ENCODE measurements at places on chromosomes 1 and 21. TPM values are rescaled to one million over a fixed set of nuclear protein-coding genes. Genes with fewer than 3 reads are reported as not detected.

DNA sequence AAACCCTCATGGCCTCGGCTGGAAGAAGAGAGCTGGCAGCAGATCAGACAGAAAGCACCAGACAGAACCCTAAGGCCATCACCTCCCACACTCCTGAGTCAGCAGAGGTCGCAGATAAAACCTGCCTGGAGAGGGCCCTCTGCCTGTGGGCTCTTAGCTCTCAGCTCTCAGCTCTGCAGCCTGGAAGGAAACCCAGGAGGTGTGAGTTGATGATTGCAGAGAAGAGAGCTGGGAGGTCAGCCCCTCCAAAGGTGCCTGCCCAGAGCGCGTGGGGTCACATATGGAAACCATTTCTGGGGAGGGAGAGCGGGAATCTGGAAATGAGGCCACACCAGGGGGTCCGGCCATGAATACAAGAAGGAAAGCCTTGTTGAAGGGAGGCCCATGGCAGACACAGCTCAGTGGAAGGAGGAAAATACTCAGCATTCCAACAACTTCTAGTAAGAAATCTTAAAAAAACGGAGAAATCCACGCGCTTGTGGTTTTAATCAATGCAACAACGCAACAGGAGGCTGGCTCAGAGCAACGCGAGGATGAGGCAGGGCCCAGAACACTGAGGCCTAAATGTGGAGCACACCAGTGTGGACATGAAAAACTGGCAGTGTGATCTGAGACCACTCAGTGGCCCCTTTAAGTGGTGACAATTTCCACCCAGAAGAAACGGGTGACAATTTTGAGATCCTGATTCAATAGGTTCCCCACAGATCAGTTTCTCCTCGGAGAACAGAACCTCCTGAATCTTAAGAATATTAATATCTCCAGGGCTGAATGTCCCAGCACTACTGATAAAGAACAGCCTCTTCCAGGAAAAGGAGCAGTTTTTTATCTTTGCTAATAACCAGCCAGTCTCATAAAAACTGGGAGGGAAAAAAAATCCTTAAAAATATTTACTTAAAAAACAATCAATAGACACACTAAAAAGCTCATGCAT, 45.7 kb downstream of the PSMG1 start:
- no peak for DNase-seq

DNA sequence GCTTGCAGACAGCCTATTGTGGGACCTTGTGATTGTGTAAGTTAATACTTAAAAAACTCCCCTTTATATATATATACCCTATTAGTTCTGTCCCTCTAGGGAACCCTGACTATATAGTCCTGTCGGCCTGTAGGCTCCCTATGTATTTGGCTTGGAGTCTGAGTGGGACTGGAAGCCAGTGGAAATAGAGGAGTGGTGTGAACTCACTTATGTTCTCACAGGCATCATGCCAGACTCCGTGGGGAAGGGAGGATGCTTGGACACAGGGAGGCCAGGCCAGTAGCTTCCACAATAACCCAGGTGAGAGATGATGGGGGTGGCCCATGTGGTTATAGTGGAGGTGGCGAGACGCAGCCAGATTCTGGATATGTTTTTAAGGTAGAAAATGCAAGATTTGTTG, 136.7 kb upstream of the SYT6 start:
- DNase-seq = no peak

DNA sequence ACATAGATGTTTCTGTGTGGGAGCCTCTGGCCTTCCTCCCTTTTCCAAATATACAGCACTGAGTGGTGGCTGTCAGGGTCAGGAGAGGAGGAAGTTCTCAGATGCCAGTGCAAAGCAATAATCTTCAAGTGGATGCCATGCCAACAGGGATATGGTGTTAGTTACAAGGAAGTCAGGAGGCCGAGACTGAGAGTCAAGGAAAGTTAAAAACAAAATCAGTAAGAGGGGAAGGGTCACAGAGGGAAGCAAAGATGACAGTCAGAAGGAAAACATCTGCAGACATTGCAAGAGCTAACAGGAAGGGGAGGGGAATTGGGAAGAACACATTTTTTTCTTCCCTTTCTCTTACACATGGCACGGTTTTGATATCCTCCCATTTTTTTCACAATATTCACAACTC, 691.4 kb downstream of the ADGRL2 start:
- no peak for DNase-seq

- DNase-seq = no peak
Observed at GRCh38 chr1:100862591-100862990, 32.1 kb downstream of the EXTL2 start.

DNA sequence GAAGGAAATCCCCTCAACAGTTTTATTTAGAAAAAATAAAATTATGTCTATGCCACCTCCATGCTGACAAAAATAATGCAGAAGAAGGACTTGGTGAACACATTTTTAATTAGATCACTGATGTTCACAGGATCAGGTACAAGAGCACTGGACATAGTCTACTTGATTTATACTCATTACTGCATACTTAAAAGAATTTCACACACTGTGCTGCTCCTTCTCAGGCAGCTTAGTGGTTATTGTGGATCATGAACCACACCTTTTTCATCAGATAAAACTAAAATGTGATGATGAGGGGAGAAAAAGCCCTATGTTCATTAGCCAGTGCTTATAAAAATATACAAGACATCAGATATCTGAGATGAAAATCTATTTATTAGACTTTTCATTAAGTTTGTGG, 103.3 kb upstream of the DPH5 start:
- DNase-seq = no peak

GRCh38 chr1:221462345-221462744, 279.5 kb downstream of the DUSP10 start:
- DNase-seq = no peak

DNA sequence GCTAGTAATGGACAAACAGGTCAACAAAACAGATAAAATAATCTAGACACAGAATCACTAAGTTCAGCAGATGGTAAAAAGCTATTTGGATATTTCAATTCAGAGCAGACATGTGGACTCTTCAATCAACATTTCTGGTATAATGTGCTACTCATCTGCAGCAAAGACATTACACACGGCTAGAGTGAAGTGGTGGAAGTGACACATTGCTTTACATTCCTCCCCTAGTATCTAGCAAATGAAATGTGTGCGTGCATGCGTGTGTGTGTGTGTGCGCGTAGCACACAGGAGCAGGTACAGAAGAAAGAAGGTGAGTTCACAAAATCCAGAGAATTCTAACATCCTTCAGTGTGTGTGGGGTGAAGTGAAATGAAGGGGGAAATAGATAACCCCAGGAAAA, 8.3 kb downstream of the AHCTF1 start:
- no peak for DNase-seq

DNA sequence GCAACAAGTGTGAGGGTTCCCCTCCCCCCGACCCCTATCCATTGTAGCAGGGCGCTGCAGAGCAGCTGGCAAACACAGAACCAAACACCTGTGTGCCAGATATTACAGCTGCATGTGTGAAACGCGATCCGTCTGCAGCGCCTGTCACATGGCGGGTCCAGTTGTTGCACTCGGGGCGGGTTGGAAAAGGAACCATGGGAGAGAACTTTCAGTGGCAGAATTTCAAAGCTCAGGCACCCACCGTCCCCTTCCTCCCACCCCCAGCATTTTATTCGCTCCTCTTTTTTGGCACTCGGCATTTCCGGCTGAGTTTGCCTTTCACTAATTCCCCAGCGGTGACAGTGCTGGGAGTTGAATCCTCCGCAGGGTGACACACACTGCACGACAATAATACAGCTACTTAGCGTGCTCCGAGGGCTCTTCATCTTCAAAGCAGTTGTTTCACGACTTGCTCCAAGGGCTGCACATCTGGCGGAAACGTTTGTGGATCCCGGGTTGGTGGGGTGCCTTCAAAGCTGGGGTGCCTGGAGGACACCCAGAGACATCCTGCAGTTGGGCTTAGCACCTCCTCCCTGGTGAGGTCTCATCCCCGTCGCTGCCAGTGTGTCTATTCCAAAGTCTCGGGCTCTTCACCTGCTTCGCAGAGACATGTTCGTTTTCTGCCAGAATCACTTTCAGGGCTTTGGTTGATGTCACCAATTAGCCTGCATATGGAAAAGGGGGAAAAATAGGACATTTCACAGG, 180.7 kb downstream of the ZBTB18 start:
- DNase-seq = peak; percentile 64

Gene CEP85
- 2.1 TPM for polyA plus RNA-seq

GRCh38 chr1:23798662-23799142, 1.9 kb downstream of the GALE start:
- peak; percentile 83 for DNase-seq

- no peak for DNase-seq
Observed at GRCh38 chr21:46411691-46412090, 47.0 kb upstream of the DIP2A start.

DNA sequence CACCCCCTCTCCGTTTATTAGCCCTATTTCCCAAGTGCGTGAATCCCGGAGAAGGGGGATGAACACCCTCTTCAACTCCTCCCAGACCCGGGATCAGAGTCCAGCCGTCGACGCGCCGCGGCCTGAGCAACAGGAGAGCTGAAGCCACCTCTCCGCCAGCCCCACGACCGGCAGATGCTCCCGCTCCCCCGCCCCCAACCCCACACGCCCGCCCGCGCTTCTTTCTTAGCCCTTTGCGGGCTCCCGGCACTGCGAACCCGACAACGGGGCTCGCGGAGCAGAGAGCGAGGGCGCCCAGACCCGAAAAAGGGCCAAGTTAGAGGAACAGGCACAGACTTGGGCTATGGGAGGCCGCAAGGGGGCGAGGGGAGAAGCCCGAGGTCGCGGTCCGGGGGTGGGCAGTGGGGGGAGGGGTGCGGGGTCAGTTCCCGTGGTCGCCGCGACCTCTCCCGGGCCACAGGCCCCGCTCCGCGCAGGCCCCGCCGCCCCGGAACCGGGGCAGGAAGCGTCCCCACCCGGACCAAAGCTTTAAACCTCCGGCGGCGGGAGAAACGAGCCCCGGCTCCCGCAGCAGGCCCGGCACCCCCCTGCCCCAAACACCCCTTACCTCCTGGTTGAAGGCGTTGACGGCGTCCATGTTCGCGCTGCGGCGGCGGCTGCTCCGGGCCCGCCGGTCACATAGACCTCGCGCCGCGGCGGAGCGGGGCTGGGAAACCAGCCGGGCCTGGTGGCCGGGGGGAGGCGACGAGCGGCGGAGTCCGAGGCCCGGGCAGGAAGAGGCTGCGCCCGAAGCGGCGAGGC, 662 bp downstream of the SCAF4 start:
- DNase-seq = peak; percentile 40

DNA sequence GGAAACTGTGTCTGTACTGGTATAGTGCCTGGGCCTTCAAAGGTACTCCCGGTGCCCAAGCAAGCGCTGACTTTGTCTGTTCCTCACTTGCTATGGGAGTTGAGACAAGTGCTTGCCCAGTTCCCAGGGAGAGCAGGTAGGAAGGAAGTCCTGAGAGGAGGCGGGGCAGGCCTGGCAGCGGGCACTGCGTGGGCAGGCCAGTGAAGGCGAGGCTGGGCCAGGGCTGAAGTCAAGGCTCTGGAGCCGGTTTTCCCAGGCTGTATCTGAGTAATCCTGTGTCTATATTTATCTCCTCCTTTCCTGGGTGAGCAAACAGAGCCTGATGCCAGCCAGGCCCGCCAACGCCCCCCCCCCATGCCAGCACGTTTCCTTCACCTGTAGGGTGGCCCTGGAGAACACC, 15.9 kb upstream of the EDN2 start:
- DNase-seq = peak; percentile 78

- DNase-seq = no peak
Observed at GRCh38 chr1:186996816-186997215, 168.1 kb downstream of the PLA2G4A start.

Gene TGFB2
- polyA plus RNA-seq = 0.35 TPM

Gene OR6N1
- not detected for polyA plus RNA-seq

Gene GUCA2A
- polyA plus RNA-seq = not detected

DNA sequence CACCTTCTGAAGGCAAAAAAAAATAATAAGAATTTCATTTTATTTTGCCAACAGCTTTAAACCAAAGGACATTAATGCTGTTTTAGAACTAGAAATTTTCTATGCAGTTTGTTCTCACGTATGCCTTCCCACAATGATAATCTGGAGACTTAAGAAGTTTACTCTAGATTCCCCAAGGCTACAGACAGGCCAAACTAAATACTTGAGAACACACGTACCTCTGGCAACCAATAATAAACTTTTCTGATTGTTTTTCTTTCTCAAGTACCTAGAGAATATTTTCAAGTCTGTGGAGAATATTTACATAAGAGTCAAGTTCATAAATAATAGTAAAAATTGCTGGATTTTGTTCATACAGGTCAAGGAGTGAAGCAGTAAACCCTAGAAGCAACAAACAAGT, 15.9 kb downstream of the CLDN8 start:
- DNase-seq = no peak

- no peak for DNase-seq
Observed at GRCh38 chr1:82114887-82115286, 314.2 kb downstream of the ADGRL2 start.

GRCh38 chr1:151711044-151711800, 5.4 kb downstream of the CELF3 start:
- no peak for DNase-seq

Data from stomach (tissue), 19 donors.